Trophoblast cell (in vitro differentiated cells and primary cell): ENCODE measurements at places on chromosomes 1 and 21.

DNA sequence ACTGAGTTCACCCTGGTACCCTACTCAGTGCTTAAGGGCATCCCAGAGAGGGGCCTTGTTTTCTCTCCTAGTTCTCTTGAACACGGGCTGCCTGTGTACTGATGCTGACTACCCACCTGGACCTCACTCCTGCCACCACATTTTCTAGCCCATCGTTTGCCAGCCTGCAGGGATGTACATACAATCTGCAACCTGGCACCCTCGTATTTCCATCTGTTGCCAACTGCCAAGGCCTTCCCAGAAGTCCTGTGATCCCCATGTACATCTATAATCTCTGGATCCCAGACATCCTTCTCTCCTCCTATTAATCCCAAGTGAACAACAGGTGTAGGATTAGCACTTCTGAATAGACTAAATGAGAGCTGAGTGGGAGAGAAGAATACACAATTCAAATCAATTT is 212.0 kb downstream of the SLC45A1 start:
- DNase-seq = no peak

GRCh38 chr1:17485281-17485680 is 45.8 kb upstream of the RCC2 start:
- DNase-seq = peak; percentile 35

DNA sequence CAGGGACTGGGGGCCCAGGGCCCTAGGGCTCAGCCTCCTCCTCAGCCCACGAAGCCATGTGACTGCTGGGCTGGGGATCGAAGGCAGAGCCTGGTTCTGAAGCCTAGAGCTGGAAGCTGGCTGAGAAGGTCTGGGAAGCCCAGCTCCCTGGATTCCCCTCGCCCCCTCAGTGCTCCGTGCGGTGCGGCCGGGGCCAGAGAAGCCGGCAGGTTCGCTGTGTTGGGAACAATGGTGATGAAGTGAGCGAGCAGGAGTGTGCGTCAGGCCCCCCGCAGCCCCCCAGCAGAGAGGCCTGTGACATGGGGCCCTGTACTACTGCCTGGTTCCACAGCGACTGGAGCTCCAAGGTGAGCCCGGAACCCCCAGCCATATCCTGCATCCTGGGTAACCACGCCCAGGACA is 9.1 kb downstream of the ADAMTSL4 start:
- no peak for DNase-seq

- no peak for DNase-seq
Observed at GRCh38 chr1:57620605-57621004, 196.7 kb upstream of the DAB1 start.

DNA sequence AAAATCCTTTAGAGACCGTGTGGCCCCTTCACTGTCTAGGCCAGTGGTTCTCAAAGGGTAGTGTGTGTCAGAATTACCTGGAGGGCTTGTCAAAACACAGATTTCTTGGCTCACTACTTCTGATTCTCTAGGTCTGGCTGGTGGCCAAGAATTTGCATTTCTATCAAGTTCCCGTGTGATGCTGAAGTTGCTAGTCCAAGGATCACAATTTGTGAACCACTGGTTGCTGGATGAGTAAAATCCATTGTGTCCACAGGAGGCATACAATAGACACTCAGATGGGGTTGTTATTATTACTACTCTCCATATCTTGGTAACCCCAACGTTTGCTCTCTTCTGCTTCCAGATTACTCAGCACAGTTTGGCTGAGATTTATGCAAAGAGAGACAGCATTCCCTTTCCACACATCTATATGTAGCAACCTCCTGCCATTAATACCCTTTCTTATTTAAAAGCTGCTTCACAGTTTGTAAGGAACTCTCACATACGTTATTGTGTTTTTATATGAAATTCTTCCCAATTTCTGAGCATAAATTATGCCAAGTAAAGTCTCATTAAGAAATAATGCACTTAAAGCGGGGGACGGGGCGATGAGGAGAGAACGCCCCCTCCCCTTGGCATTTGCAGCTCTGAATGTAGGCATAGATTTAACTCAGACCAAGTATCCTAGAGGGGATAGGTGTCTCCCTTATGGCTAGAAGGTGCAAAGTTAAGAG is 720 bp upstream of the TMCC2 start:
- DNase-seq = no peak

- DNase-seq = peak; percentile 40
Observed at GRCh38 chr1:183881387-183882131, 76.6 kb downstream of the RGL1 start.

DNA sequence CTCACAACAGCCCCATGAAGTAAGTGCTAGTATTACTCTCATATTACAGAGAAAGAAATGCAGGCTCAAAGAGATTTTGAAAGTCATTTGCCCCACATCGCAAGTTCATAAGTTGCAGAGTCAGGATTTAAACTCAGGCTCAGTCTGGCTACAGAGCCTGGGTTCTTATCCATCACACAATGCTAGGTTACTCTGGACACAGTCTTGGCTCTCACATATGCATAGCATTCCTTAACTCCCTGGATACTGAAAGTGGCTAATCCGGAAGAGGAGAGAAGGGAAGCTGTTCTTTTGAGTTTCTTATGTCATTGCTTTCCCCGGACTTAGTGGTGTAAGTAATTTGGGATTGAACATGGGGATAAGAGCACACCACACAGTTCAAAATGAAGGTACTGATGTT is 357.4 kb upstream of the PLXNA2 start:
- no peak for DNase-seq

GRCh38 chr21:25965951-25966707 is 204.4 kb downstream of the APP start:
- DNase-seq = no peak

DNA sequence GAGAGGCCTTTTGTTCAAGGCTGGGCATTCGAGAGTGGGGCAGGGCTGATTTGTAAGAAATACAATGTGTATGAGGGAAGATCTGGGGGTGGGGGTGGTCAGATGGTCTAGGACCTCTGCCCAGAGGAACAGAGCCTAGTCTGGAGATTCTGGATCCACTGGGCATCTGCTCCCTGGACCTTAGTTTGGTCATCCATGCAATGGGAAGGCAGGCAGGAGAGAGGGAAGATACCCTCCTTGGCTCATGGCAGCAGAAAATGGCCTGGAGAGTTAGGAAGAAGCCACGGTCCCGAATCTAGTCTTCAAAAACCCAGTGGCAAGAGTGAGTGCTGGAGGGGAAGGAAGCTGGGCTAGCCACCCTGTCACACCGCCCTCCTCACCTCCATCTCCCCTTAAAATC is 38.8 kb downstream of the CITED4 start:
- no peak for DNase-seq

DNA sequence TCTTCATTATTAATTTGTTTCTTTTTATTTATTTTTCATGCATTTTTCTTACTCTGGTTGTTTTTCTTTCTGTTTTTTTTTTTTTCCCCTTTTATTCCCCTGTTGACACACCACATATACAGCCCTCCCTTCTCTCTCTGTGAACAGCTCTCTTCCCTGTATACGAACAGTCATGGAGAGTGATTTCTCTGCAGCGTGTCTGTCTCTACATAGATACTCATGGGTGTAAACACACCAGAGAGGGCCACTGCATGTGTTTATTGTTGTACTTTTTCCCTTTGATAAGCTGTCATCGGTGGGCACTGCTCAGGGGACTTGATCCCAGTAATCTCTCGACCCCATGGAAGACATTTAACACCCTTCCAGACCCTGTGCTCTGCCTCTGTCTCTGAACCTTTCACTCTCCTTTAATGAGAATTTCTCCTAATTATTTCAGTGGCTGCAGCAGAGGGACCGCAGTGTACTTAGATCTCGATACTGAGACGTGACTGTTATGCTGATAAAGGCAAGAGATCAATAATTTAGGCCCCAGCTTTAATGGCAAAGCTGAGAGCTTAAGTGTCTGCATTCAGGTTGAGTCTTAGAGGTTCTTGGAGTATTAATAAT is 113.1 kb downstream of the PBX1 start:
- DNase-seq = no peak

DNA sequence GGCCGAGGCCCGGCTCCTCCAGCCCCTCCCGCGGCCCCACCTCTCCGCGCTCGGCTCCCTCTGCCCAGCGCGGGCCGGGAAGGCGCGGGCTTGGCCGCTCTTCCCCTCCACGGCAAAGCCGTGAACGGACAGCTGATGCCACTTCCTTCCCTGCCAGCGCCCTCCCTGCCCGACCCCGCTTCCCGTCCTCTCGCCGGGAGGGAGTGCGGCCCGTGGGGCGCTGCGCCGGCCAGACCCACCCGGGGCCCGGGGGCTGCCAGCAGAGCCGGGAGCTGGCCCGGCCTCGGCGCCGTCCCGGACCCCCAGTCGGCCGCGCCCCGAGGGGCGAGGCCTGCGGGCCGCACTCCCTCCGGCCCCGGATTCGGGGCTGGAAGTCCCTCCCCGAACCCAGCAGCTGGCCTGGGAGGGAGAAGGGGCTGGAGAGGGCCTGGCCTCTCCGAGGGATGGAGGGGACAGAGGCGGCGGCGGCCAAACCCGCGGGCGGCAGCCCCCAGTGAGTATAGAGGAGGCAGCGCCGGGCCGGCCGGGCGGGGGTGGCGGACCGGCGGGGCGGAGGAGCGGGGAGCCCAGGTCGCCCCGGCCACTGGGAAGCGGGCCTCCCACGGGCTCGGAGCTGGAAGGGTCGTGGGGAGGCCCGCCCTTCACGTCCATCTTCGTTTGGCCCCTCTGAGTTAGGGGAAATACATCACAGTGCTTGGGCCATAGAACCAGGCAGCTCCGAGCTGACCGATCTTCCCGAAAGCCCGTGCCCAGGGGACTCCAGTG is at the start of gene KIAA1614:
Gene KIAA1614 (plus strand): TSS at position 97 of the 765 bp plus-strand sequence. CDS start 347 bp downstream, at position 444.
- DNase-seq = peak; percentile 5

DNA sequence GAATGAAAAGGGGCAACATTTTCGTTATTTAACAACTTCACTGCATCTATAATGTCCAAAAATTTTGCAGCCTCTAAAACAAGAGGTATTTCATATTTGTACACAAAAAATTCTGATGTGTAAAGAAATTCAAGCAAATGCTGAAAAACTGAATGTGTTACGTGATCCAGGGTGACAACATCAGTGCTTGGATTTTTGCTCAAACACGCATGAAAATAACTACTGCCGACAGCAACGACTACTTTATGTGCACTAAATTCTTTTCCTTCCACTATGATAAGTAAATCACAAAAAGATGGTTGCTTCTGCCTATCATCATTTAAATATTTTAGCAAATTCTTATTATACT is 53.4 kb upstream of the ASPM start:
- no peak for DNase-seq

- DNase-seq = peak; percentile 98
Observed at GRCh38 chr1:204516180-204516879, at the start of gene MDM4. MDM4 (plus strand) TSS chr1:204516406; CDS start chr1:204525519, 9,113 bp downstream.

DNA sequence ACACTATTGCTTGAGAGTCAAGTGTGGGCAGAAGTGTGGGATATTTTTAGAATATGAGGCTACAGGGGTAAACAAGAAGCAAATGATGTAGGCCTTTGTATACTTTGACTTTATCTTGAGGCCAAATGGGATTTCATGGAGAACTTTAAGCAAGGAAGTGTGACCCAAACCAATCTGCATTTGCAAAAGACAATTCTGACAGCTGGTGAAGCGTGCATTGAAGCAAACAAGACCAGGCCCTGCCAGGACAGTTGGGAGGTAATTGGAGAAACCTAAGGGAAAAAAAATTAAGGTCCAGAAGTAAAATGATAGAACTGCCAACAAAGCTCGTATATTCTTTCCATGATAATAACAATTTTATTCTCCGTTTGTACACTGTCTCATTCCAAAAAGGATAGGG is 168.3 kb downstream of the TM2D1 start:
- no peak for DNase-seq

DNA sequence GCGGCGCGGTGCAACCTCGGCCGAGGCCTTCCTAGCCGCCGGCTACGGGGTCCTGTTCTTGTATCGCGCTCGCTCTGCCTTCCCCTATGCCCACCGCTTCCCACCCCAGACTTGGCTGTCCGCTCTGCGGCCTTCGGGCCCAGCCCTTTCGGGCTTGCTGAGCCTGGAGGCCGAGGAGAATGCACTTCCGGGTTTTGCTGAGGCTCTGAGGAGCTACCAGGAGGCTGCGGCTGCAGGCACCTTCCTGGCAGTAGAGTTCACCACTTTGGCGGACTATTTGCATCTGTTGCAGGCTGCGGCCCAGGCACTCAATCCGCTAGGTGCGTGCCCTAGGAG is 379 bp downstream of the PPCS start:
- peak; percentile 77 for DNase-seq

DNA sequence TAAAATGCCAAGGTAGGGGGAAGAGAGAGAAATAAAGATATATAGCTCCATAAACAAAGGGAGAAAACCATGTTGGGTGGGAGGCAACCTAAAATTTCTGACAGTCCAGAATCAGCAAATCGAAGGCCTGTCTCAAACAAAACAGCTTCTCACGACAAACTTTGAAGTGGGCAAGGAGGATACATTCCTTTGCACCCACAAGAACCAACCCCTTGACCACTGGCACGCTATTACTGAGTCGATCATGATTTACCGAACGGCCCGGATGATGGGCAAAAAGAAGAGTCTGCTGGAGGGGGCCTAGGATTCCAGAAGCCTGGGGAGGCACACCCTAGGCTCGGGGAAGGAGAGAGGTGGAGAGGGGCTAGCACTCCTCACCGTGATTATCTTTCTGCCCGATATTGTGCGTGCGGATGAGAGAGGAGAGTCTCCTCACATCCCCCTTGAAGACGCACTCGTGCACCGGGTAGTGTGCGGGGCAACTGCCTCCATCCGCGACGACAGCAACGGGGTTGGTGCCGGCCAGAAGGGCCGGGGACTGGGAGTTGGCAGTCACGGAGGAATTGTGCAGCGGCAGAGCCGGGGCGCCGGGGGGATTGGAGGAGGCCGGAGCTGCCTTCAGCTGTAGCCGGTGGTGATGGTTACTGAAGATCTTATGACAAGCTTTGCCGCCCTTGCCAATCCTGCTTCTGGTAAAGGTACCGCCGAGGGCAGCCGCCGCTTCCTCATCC is 756 bp downstream of the ANKRD13C start:
- DNase-seq = peak; percentile 14

DNA sequence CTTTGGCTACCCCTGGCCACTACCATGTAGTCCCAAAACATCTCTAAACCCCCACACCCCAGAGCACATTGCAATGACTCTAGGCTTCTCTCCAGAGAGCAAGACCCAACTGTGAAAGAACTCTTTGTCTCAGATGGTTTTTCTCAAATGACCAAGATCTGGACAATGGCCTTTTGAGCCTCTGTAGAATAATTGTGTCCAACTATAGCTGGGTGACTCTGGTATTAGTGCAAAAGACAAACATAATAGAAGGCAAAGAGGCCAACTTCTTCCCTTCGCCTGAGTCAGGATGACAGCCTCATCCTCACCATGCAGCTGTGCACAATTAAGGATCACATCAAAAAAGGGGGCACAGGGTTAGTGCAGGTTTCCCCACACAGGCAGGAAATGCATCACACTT is 139.6 kb downstream of the BRINP2 start:
- DNase-seq = no peak

- no peak for DNase-seq
Observed at GRCh38 chr1:244060686-244061085, 9.6 kb downstream of the ZBTB18 start.

- no peak for DNase-seq
Observed at GRCh38 chr21:42959728-42960127, 14.6 kb upstream of the PKNOX1 start.

DNA sequence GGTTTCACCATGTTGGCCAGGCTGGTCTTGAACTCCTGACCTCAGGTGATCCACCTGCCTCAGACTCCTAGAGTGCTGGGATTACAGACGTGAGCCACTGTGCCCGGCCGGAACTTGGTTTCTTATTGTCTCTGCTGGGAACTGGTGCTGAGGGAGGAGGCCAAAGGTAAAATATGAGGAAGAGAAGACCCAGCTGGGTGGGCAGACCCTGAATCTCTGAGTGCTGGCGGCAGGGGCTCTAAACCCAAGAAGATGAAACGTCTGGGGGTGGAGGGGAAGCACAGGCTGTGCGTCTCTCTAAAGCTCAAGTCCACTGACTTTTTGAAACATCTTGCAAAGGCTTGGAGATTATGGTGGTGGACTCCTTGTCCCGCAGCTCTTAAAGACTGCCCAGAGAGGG is 82.0 kb upstream of the TLR5 start:
- DNase-seq = no peak
